ENCODE measurements at places on chromosomes 13 and 19.
A peak's percentile ranks its signal among the peaks of the same experiment; 100 is the strongest.

- DNase-seq = no peak
These were observed 17.6 kb downstream of the ZNF791 start for GRCh38 chr19:12628040-12629022.

DNA sequence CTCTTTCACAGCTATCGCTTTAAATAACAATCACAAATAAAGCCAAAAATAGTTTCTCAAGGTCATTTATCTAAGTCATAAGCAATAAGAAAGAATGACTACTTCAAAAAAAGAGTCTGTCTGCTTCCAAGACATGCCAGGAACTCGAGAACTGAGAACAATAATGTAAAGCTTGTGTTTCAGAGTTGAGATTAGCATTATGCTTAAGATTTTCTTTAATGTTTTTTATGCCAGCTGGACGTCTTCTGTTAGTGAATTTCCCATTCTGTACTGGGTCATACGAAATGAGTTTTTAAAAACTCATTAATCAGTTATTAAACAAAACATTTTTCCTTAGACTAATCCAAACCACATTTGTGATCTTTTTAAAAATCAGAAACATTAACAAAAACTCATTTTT lies 3.2 kb upstream of the SPRYD7 start:
- no peak for DNase-seq

GRCh38 chr19:18160971-18161635 lies 8.1 kb downstream of the PIK3R2 start:
- peak; percentile 67 for DNase-seq

- DNase-seq = no peak
These were observed 326.0 kb downstream of the GPC6 start for GRCh38 chr13:93552596-93552995.

DNA sequence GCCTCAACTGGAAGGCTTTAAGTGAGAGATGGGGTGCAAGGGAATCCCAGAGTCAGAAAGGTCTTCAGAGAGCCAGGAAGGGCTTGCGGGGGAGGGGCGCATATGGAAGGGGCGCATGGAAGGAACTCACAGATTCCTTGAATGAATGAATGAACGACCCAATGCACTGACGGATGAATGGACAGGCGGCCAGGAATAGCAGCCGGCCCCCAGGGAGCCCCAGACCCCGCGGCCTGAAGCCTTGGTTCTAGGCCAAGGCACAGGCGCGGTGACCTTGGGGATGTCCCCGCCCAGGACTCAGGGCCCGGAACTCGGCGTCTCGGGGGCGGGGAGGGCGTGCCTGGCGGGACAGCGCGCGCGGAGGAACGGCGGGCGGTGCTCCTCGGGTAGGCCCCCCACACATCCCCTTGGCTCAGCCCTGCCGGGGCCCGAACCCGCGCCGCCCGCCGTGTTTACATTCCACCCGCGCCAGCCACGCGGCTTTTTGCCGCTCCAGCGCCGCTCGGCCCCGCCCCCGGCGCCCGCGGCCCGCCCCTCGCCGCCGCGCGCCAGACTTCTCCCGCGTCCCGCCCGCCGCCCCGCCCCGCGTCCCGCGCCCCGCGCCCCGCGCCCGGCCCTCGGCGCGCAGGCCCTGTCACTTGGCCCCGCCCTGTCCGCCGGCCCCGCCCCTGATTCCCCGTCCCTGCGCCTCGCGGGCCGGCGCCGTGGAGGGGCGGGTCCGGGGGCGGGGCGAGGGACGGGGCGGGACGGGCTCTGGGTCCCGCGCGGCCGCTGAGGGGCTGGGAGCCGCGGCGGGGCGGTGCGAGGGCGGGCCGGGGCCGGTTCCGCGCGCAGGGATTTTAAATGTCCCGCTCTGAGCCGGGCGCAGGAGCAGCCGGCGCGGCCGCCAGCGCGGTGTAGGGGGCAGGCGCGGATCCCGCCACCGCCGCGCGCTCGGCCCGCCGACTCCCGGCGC lies at the start of gene CCNE1:
TSS of gene CCNE1 (plus strand) at position 867 of the 955 bp plus-strand sequence. CDS start 565 bp downstream, outside the sequence.
- peak; percentile 87 for DNase-seq

- no peak for DNase-seq
These were observed 4.4 kb downstream of the TRPM4 start for GRCh38 chr19:49161987-49162386.

- DNase-seq = no peak
These were observed 182.1 kb downstream of the RFC3 start for GRCh38 chr13:33999811-34000605.

DNA sequence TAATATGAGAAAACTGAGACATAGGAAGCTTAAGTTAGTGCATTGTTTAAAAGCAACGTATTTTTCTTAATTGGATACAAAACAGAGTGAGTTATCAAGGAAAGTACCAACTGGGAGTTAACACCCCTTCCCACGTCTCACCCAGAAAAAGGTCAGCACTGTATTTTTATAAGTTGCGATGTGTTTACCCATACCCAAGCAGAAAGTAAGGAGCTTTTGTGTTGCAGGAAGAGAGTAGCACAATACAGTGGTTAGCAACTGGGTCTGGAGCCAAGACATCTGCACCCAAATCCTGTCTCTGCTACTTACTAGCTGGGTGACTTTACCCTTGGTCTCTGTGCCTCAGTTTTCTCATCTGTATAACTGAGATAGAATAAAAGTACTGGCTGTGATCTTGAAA lies 34.3 kb downstream of the FAM216B start:
- no peak for DNase-seq
